ENCODE measurements at places on chromosomes 12 and 14.

DNA sequence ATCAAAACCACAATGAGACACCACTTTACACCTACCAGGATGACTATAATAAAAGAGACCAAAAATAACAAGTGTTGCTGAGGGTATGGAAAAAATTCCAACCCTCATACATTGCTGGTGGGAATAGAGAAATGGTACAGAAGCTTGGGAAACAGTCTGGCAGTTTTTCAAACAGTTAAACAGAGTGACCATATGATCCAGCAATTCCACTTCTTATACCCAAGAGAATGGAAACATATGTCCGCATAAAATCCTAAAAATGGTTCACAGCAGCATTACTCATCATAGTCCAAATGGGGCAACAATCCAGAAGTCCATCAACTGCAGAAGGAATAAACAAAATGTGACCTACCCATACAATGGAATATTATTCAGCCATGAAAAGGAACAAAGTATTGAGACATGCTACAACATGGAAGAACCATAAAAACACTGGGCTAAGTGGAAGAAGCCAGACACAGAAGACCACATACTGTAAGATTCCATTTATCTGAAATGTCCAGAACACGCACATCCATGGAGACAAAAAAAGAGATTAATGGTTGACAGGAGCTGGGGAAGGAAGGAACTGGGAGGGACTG is 44.5 kb downstream of the CHGA start:
- no peaks in the 10 kb centered on the region for H3K27me3 ChIP-seq
- H3K27ac ChIP-seq, result no peak overlapping the region
- no peak for DNase-seq
- H3K4me3 ChIP-seq, result no peak overlapping the region
- H3K4me1 ChIP-seq, result no peaks in the 10 kb centered on the region

DNA sequence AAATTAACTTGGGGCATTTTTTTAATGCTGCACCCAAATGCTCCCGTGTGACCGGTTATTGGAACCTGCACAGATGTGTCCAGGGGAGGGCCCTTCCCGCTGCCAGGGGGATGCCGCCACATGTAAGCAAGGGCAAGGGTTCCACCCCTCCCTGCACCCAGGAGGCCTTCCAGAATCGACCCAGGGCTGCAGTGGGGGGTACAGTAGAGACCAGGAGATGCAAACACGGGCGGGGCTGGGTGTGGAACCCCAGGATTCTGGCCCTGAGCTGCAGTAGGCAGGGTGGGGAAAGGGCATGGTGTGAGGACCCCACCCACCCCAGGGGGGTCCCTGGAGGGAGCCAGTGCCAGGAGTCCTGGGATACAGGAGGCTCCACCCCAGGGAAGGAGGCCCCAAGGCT is 54.1 kb downstream of the TNFAIP2 start:
- H3K4me1 ChIP-seq, result no peaks in the 10 kb centered on the region
- DNase-seq, result no peak
- peaks cover 14% of the 10 kb centered on the region for H3K27me3 ChIP-seq
- H3K4me3 ChIP-seq, result no peak overlapping the region
- H3K27ac ChIP-seq, result no peak overlapping the region

- H3K4me1 ChIP-seq, result no peaks in the 10 kb centered on the region
- H3K27me3 ChIP-seq, result no peaks in the 10 kb centered on the region
- DNase-seq, result no peak
- no peaks in the 10 kb centered on the region for H3K36me3 ChIP-seq
- H3K27ac ChIP-seq, result no peak overlapping the region
- no peak overlapping the region for H3K4me3 ChIP-seq
Observed at GRCh38 chr14:51004352-51004800, 60.1 kb upstream of the PYGL start.

DNA sequence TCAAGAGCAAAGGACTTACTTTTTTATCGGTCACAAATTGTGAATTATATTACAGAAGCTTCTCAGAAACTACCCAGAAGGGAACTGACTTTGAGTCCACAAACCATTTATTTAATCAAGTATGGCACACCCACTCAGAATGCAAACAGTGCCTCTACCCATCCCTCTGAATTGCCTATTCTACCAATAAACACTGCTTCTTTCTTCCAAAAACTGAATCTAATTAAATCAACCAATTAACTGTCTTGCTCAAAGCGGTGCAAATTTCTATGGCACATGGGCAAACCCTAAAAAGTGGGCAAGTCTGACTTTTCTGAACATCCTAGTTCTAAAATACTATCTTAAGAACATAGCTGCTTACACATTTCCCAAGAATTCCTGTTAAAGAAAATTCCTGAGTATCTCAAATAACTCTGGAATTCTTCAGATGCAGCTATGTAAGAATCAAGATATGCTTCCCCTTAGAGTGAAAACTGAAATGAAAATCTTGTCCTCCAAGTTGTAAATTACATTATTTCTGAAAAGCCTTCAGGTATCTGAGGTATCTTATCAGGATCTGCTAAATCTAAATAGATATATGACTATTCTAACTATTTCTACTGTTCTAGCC is 4.3 kb downstream of the SPTLC2 start:
- no peak overlapping the region for H3K27ac ChIP-seq
- no peak overlapping the region for H3K4me3 ChIP-seq
- H3K27me3 ChIP-seq, result no peaks in the 10 kb centered on the region

GRCh38 chr14:36659010-36659821 is 2.4 kb upstream of the PAX9 start:
- no peaks in the 10 kb centered on the region for H3K36me3 ChIP-seq
- H3K4me1 ChIP-seq, result peaks cover 55% of the 10 kb centered on the region
- H3K4me3 ChIP-seq, result no peak overlapping the region
- H3K27me3 ChIP-seq, result peaks cover 95% of the 10 kb centered on the region

- H3K27me3 ChIP-seq, result no peaks in the 10 kb centered on the region
- H3K27ac ChIP-seq, result no peak overlapping the region
- H3K4me1 ChIP-seq, result no peaks in the 10 kb centered on the region
- DNase-seq, result no peak
- no peak overlapping the region for H3K4me3 ChIP-seq
- H3K36me3 ChIP-seq, result no peaks in the 10 kb centered on the region
Observed at GRCh38 chr14:47590767-47591495, 84.5 kb downstream of the MDGA2 start.
